AG09309 (cell line): ENCODE measurements at places on chromosomes 13 and 19.

- DNase-seq, result no peak
These were observed 22.6 kb upstream of the NCCRP1 start for GRCh38 chr19:39174142-39174541.

- peak; percentile 48 for DNase-seq
These were observed 60.8 kb downstream of the ALOX5AP start for GRCh38 chr13:30796132-30796572.

GRCh38 chr19:43618921-43619261 lies 538 bp downstream of the ZNF428 start:
- DNase-seq, result no peak

GRCh38 chr13:100789968-100790367 lies 115.4 kb upstream of the TMTC4 start:
- DNase-seq, result no peak

DNA sequence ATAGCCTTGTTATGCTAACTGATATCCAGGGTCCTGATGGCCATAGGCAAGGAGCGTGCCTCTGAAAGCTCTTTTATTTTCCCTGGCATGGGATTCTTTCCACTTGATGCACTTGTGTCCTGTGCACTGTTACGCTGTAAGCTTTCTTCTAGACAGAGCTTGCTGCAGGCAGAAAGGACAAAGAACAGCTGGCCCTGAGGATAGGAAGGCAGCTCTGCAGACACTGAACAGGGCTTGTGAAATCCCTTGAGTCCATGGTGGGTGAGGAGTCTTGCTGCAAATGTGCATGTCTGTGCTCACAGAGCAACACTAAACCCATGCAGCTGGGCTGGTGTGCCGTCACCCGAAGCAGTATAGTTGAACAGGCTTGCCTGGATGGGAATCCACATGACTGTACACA lies 126.6 kb downstream of the AKAP11 start:
- no peak for DNase-seq

GRCh38 chr13:19838865-19839275 lies 24.6 kb downstream of the ZMYM5 start:
- DNase-seq, result peak; percentile 88

GRCh38 chr19:5641171-5641570 lies 18.3 kb downstream of the SAFB start:
- no peak for DNase-seq

DNA sequence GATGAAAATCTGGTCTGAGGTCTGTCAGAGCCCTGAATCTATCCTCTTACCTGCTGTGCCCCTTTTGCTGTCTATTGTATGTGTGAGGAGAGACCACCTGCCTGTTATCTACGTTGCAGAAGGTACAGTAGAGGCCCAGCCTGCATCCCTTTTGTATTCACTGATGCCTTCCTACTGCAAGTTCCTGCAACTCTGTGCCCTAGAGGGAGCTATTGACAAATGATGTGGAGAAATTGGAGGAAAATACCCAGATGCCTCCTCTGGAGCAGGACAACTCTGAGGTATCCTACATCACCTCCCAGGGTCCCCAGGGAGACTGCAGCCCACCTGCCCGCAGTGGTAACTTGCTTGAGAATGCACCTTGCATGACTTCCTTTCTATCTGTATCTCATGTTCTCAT lies 33.7 kb downstream of the SIAH3 start:
- no peak for DNase-seq

GRCh38 chr19:38392707-38393308 lies 4.3 kb downstream of the SPRED3 start:
- DNase-seq, result no peak

DNA sequence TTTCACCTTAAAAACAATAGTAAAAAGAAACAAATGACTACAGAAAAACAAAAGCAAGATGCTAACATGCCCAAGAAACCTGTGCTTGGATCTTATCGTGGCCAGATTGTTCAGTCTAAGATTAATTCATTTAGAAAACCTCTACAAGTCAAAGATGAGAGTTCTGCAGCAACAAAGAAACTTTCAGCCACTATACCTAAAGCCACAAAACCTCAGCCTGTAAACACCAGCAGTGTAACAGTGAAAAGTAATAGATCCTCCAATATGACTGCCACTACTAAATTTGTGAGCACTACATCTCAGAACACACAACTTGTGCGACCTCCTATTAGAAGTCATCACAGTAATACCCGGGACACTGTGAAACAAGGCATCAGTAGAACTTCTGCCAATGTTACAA lies 6.0 kb downstream of the CKAP2 start:
- no peak for DNase-seq

GRCh38 chr19:40529093-40529954 lies 47.3 kb upstream of the SHKBP1 start:
- DNase-seq, result no peak

- no peak for DNase-seq
These were observed 767 bp upstream of the GADD45B start for GRCh38 chr19:2475018-2475701.

DNA sequence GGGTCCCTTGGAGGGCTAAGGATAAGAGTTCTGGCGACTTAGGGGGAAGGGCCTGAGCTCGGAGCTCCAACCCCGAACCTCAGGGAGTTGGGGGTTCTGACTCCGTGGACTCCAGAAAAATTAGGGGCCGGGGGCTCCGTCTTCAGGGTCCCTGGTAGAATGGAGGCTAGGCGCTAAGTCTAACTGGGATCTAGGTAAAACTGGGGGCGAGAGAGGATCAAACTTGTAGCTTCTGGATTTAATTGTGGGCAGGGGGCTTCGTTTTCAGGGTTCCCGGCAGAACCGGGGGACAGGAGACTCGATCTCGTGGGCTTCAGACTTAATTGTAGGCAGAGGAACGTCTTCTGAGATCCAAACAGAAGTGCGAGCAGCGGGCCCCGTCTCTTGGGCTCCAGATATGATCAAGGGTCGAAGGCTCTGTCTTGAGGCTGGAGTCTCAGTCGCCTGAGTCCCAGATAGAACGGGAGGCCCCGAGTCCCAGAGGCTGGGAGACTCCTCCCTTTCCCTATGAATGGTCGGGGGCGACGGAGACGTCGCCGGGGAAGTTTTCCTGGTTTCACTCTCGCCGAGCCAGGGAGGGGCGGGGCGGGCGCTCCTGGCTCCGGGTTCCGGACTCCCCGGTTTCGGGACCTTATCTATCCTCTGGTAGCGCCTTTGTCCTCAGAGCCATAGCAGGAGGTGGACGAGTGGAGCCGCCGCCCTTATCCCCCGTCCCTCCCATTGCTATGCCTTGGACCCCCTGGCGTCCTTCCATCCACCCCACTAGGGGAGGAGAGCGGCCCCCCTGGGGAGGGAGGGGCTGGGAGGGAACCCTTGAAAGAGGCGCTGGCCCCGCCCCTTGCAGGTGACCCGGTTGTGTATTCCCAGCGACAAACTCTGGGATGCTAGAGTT lies 1.3 kb downstream of the NECTIN2 start:
- DNase-seq, result no peak

DNA sequence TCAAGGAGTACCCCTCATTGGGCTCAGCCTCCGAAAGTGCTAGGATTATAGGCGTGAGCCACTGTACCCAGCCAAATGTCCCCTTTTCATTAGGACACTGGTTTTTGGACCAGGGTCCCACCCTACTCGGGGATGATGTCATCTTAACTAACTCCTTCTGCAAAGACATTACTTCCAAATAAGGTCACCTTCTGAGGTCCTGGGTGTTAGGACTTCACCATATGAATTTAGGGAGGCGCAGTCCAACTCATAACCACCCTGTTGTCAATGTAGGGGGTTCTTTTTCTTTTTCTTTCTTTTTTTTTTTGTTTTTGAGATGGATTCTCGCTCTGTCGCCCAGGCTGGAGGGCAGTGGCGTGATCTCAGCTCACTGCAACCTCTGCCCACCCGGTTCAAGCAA lies 32.7 kb upstream of the NFIC start:
- no peak for DNase-seq

DNA sequence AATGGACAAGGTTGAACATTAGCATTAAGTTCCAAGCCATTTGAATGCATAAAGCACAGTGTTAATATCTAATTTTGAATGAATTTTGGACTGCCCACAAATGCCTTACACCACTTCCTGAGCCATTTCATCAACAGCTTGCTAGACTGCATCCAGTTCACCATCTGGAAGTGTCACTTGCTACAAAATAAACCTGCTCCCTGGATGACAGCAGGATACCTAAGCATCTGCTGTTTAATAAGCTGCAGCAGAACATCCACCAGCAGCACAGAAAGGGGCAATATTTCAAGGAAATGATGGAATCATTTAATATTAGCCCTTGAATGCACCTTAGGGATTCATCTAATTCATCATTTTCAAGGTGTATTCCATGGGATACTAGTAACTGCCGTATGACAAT lies 76.6 kb upstream of the PCDH9 start:
- no peak for DNase-seq

DNA sequence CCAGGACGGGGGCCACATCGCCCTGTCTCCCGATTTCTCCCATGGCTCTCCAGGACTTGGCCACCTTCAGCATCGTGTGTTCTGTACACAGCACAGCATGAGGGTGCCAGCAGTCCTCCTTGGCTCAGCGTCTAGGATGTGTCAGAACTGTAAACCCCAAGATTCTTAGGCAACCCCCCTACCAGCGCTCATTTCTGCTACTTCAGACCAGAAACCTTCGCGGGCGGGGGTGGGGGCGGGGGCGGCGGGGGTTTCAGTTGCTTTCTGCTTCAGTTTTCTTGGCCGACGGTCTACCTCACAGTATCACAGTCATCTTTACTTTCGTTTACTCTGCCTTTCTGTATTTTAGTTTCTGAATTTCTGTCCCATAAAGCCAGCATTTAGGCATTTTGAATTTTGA lies 82.4 kb downstream of the GGACT start:
- no peak for DNase-seq
